IPS DF 6.9 (cell line): ENCODE measurements at places on chromosomes 4 and X.

DNA sequence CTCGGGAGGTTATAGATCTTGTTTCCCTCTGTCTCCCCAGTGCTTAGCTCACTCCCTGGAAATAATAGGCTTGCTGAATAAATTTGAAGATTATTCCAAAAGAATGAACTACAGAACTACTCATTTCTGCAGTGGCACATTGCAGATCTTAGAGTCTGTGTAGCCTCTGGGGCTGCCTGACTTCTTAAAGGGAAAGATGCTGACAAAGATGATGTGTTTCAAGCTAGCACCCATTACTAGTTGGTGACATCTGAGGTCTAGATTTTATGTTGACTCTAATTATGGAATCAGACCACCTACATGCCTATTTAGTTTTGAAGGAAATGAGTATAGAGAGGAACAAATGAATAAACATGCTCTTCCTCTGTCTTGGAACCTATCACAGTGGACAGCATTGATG lies 123.7 kb upstream of the KCNIP4 start:
- H3K36me3 ChIP-seq = no peaks in the 10 kb centered on the region
- H3K4me1 ChIP-seq = no peaks in the 10 kb centered on the region
- H3K4me3 ChIP-seq = no peak overlapping the region
- DNase-seq = no peak
- H3K27ac ChIP-seq = no peak overlapping the region
- no peaks in the 10 kb centered on the region for H3K27me3 ChIP-seq

DNA sequence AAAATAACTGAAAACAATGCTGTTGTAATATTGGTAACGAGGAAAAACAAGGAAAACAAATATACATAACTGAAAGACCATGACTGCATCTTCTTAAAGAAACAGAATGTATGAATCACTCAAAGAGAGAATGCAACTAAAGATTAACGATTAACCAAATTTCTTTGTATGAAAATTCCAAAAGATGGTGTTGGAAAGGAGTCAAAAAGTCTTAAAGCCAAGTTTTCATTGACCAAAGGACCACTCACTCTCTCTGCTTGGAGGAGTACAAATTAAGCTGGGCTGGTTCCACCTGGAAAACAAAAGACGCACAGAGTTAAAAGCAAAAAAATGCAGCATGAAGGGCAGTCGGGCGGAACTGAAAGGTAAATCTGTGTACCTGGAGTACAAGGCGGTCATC lies 1.8 kb downstream of the DCAF12L1 start:
- no peaks in the 10 kb centered on the region for H3K36me3 ChIP-seq
- DNase-seq = no peak
- no peaks in the 10 kb centered on the region; the same call in 1 of the 2 replicates for H3K27me3 ChIP-seq
- no peak overlapping the region for H3K27ac ChIP-seq
- H3K4me1 ChIP-seq = peaks cover 2% of the 10 kb centered on the region; the same call in 1 of the 2 replicates

DNA sequence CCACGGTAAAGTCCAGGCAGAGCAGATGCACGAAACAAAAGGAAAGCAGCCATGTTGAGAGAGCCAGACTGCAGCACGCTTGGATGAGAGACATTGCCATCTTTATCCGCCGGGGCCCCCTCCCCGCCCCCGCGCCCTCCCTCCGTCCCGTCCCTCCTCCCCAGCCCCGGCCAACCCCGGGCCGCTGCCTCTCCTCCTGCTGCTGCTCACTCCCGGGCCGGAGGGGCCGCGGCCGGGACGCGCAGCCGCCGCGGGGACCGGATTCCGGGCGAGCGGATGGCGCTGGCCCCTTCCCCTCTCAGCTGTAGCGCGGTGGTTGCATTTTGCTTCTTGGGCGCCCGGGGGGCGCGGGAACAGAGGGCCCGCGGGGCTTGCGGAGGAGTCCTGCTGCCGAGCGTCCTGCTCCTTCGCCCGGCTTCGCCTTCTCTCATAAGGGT lies 542 bp downstream of the RNF150 start:
- peaks cover 1% of the 10 kb centered on the region; the same call in 1 of the 2 replicates for H3K4me1 ChIP-seq
- H3K36me3 ChIP-seq = no peaks in the 10 kb centered on the region
- H3K27me3 ChIP-seq = peaks cover 6% of the 10 kb centered on the region; the same call in 1 of the 2 replicates
- H3K27ac ChIP-seq = no peak overlapping the region
- DNase-seq = no peak
- peak overlapping the region; percentile 79 for H3K4me3 ChIP-seq

GRCh38 chr4:12050357-12050756 lies 621.7 kb upstream of the HS3ST1 start:
- H3K4me1 ChIP-seq = no peaks in the 10 kb centered on the region; the same call in 1 of the 2 replicates
- peak; percentile 55 for DNase-seq
- H3K36me3 ChIP-seq = no peaks in the 10 kb centered on the region
- H3K27ac ChIP-seq = no peak overlapping the region
- no peaks in the 10 kb centered on the region for H3K27me3 ChIP-seq

DNA sequence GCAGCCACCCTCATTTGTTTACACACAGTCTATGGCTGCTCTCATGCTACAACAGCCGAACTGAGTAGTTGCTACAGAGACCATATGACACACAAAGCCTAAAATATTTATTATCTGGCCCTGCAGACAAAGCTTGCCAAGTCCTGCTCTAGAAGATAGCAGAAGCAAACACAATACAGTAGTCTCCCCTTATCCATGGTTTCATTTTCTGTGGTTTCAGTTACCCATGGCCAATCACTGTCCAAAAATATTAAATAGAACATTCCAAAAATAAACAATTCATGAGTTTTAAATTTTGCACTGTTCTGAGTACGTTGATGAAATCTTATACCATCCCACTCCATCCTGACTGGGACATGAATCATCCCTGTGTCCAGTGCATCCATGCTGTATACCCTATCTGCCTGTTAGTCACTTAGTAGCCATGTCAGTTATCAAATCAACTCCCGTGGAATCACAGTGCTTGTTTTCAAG lies 40.2 kb upstream of the ZNF81 start:
- H3K27ac ChIP-seq = no peak overlapping the region
- H3K36me3 ChIP-seq = no peaks in the 10 kb centered on the region
- H3K4me1 ChIP-seq = no peaks in the 10 kb centered on the region
- no peak overlapping the region for H3K4me3 ChIP-seq
- H3K27me3 ChIP-seq = no peaks in the 10 kb centered on the region

DNA sequence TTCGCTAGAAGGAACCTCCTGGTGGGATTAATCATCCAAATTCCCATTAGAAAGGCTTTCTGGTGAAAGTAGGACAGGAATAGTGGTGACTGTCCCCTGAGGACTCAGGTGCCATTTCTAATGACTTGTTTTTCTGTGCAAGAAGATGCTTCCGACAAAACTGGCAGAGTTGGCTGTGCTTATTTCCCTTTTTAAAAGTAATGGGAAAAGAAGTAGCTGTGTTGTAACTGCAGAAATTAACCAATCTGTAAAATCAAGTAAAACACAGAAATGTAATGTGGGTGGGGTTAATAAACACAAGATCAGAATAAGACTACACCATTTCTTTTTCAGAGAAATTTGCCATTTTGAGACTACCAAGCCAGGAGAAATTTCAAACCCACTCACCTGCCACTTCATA lies 55.0 kb upstream of the FAM9B start:
- H3K36me3 ChIP-seq = no peaks in the 10 kb centered on the region
- no peaks in the 10 kb centered on the region for H3K4me1 ChIP-seq
- no peak overlapping the region for H3K4me3 ChIP-seq
- H3K27me3 ChIP-seq = no peaks in the 10 kb centered on the region

DNA sequence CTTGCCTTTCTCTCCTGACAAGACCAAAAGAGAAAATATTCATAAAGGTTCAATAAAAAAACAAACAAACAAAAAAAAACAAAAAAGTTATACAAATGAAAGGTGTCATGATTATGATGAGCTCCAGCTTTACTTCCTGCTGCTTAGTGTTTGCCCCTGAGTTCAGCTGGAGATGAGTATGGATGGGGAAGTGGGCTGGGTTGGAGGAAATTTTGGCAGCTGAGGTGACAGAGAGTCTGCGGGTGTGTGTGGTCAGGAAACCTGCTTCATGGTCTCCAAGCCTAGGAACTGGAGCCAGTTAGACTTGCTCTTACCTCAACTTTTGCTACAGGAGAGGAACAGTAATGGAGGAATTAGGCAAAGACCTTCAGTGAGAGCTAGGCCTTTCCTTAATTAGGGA lies 4.3 kb upstream of the CYSLTR1 start:
- H3K4me1 ChIP-seq = no peaks in the 10 kb centered on the region
- H3K27me3 ChIP-seq = no peaks in the 10 kb centered on the region
- DNase-seq = no peak

DNA sequence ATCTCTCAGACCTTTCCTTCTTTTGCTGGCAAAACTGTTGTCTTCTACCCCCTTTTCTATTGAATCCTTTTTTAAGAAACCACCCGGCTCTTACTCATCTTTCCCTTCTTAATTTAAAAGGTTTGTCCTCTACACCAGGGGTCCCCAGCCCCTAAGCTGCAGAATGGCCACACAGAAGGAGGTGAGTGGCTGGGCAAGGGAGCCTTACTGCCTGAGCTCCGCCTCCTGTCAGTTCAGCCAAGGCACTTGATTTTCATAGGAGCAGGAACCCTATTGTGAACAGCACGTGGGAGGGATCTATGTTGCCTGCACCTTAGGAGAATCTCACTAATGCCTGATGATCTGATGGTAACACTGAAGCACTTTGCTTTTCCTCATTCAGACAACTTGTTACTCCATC lies 726.3 kb upstream of the INTU start:
- no peak for DNase-seq
- no peaks in the 10 kb centered on the region for H3K27me3 ChIP-seq
- no peaks in the 10 kb centered on the region for H3K4me1 ChIP-seq
- no peak overlapping the region for H3K4me3 ChIP-seq

GRCh38 chr4:88758264-88758663 lies 60.6 kb upstream of the NAP1L5 start:
- H3K4me3 ChIP-seq = no peak overlapping the region
- no peak for DNase-seq
- H3K36me3 ChIP-seq = no peaks in the 10 kb centered on the region
- no peak overlapping the region for H3K27ac ChIP-seq
- H3K4me1 ChIP-seq = peaks cover 1% of the 10 kb centered on the region; the same call in 1 of the 2 replicates

DNA sequence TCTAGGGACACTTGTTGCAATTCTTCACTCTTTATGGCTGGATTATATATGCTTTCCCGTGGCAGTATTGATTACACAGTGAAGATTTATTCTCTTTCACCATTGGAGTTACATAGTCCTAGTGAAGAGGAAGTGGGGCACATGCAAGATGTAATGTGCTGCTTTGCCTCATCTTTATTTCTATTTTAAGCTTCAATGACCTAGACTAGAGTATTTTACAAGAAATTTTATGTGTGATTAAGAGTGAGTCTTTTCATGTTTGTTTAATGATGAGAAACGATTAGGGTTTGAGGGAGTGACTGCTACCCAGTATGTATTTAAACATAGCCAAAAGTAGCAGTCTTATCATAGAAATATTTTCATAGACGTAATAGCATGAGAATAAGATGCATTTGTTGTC lies 30.8 kb downstream of the DIAPH2 start:
- DNase-seq = no peak
- H3K27me3 ChIP-seq = no peaks in the 10 kb centered on the region
- no peak overlapping the region for H3K27ac ChIP-seq
- H3K36me3 ChIP-seq = no peaks in the 10 kb centered on the region
- H3K4me1 ChIP-seq = no peaks in the 10 kb centered on the region

DNA sequence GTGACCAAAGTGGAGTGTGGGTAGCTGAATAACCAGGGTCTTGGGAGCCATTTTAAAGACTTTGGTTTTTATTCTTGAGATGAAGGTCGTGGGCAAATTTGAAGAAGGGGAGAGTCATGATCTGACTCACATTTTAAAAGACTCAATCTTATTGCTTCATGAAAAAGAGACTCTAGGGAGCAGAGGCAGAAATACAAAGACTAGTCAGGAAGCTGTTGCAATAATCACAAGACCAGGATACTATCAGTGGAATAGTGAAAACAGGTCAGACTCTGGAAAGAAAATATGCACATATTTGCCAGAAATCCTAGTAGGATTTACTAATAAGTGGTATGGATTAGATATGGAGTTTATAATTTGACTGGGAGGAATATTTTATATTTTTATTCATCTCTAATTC lies 448.4 kb downstream of the RAPGEF2 start:
- no peak for DNase-seq
- H3K36me3 ChIP-seq = no peaks in the 10 kb centered on the region
- H3K4me1 ChIP-seq = no peaks in the 10 kb centered on the region
